ENCODE measurements at places on chromosomes 12 and 14. TPM values are rescaled to one million over a fixed set of nuclear protein-coding genes. Genes with fewer than 3 reads are reported as not detected.

GRCh38 chr12:94817695-94818075 is 167.3 kb upstream of the TMCC3 start:
- H3K36me3 ChIP-seq = no peaks in the 10 kb centered on the region
- H3K27me3 ChIP-seq = no peaks in the 10 kb centered on the region
- no peak overlapping the region for H3K4me3 ChIP-seq
- no peak overlapping the region for H3K27ac ChIP-seq
- DNase-seq = no peak
- H3K4me1 ChIP-seq = no peaks in the 10 kb centered on the region

GRCh38 chr14:51419685-51420084 is 179.6 kb downstream of the TMX1 start:
- no peaks in the 10 kb centered on the region for H3K27me3 ChIP-seq
- H3K27ac ChIP-seq = no peak overlapping the region

GRCh38 chr12:30585877-30586276 is 109.8 kb downstream of the IPO8 start:
- no peaks in the 10 kb centered on the region for H3K27me3 ChIP-seq
- H3K4me3 ChIP-seq = no peak overlapping the region
- no peak overlapping the region for H3K27ac ChIP-seq

GRCh38 chr14:99689266-99690236 is 5.5 kb downstream of the CYP46A1 start:
- H3K4me3 ChIP-seq = no peak overlapping the region
- H3K27ac ChIP-seq = no peak overlapping the region
- no peaks in the 10 kb centered on the region for H3K36me3 ChIP-seq
- no peaks in the 10 kb centered on the region for H3K4me1 ChIP-seq
- DNase-seq = no peak

GRCh38 chr14:51253880-51254279 is 13.8 kb downstream of the TMX1 start:
- H3K27me3 ChIP-seq = no peaks in the 10 kb centered on the region
- peaks cover 62% of the 10 kb centered on the region for H3K36me3 ChIP-seq
- H3K4me1 ChIP-seq = peaks cover 5% of the 10 kb centered on the region
- H3K4me3 ChIP-seq = no peak overlapping the region
- H3K27ac ChIP-seq = no peak overlapping the region

FAM177A1 gene
- total RNA-seq = 73.9 TPM

DNA sequence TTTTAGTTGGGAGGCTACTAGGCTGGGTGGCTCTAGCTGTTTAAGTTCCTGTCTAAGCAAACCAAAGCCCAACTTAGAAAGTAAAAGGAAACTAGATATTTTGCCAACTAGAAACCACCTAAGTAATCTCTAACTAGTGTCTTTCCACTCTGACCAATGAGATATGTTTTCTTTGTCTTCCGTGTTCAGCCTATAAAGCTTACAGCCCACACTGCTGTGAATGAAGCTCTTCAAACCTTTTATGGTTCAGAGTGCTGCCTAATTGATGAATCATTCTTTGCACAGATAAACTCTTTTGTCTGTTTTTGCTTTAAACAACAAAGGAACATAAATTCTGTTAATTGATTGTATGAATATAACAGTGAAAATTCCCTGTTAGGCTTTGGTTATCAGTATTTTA is 66.1 kb downstream of the FUT8 start:
- H3K4me3 ChIP-seq = no peak overlapping the region
- H3K27me3 ChIP-seq = no peaks in the 10 kb centered on the region
- peak overlapping the region; percentile 18 for H3K27ac ChIP-seq
- peak; percentile 6 for DNase-seq
- H3K4me1 ChIP-seq = no peaks in the 10 kb centered on the region

DNA sequence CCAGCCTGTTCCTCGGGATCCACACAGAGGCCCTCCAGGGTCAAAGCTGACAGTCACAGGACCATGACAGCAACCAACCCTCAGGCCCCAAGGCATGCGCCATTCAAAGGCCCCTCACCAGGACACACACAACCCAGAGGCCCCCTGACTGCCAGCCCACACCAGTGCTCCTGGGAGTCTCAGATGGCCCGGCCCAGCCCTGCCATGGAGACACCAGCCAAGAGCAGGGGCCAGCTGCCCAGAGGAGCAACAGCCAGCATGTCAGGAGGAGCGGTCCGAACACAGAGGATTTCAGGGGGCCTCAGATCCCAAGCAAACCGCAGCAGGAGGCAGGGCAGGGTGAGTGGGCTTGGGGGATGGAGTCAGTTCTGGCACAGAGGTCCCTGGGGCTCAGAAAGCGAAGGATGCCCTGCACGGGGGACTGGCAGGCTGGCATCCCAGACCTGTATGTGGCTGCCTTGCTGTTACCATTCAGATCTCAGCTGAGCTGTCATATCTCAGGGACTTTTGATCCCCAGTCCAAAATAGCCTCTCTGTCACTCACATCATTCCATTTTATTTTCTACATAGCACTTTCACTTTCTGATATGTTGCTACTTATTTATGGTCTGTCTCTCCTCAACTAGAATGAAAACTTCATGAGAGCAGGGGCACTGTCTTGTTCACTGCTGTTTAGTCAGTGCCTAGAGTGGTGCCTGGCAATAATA is 4.8 kb downstream of the TMEM229B start:
- no peak for DNase-seq
- H3K27ac ChIP-seq = no peak overlapping the region
- no peaks in the 10 kb centered on the region for H3K27me3 ChIP-seq
- no peaks in the 10 kb centered on the region for H3K4me1 ChIP-seq

- peaks cover 11% of the 10 kb centered on the region for H3K4me1 ChIP-seq
- no peak for DNase-seq
- peaks cover 36% of the 10 kb centered on the region for H3K36me3 ChIP-seq
- no peak overlapping the region for H3K27ac ChIP-seq
- no peak overlapping the region for H3K4me3 ChIP-seq
These were observed 123.2 kb downstream of the FGD4 start for GRCh38 chr12:32522331-32523221.

MYF5 gene
- total RNA-seq = not detected

DNA sequence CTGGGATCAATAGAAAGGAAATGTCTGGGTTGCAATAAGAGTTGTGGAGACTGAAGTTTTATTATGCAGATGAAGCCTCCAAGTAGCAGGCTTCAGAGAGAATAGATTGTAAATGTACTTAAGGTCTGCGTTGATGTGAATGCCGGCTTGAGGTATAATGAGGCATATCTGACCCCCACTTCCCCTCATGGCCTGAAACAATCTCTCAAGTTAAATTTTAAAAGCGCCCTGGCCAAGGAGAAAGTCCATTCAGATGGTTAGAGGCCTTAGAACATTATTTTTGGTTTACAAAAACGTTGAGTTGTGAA is 28.3 kb upstream of the HIGD1C start:
- DNase-seq = no peak
- H3K4me1 ChIP-seq = peaks cover 33% of the 10 kb centered on the region
- H3K36me3 ChIP-seq = peaks cover 6% of the 10 kb centered on the region
- peak overlapping the region; percentile 96 for H3K4me3 ChIP-seq

GRCh38 chr12:110846615-110847566 is at the start of gene CCDC63:
TSS of gene CCDC63 (plus strand) at chr12:110846987. CDS start at chr12:110852955, 5,968 bp downstream.
- H3K4me1 ChIP-seq = peaks cover 13% of the 10 kb centered on the region
- H3K27ac ChIP-seq = no peak within 1 kb of the TSS
- peaks cover 28% of the 10 kb centered on the region for H3K27me3 ChIP-seq
- no peaks in the 10 kb centered on the region for H3K36me3 ChIP-seq

DNA sequence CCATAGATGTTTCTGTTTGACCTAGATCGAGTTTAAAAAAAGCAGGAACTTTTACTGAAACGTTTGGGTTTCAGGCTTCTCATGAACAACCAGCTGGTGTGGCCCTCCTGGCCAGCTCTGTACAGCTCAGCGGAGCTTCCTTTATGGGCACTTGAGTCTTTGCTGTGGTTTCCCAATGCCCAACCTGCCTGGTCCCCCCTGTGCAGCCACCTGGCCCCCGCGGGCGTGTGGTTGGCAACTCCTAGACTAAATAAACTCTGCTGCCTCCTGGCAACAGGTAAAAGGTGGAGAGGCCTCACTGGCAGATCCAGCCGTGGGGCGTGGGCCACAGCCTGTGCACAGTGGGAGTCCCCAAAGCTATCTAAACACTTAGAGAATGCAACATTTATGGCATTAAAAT is 38.7 kb downstream of the ADGRD1 start:
- no peaks in the 10 kb centered on the region for H3K4me1 ChIP-seq
- no peak for DNase-seq
- no peak overlapping the region for H3K4me3 ChIP-seq
- H3K36me3 ChIP-seq = no peaks in the 10 kb centered on the region
- no peak overlapping the region for H3K27ac ChIP-seq

DNA sequence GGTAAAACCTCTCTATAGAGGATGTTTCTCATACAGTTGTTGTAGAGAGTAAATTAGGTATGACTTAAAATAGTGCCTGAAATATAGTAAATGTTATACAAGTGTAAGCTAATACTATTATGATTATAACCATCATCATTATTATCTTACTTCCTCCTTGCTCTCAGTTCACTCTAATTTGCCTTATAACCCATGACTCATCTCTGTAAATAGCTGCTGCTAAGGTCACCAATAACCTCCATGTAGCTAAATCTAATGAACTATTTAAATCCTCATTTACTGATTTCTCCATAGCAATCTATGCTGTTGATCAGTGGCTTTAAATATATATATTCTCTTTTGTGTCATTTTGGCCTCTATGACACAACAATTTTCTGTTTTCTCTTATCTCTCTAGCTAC is 109.6 kb downstream of the RMST start:
- no peak overlapping the region for H3K27ac ChIP-seq
- no peaks in the 10 kb centered on the region for H3K27me3 ChIP-seq
- H3K4me3 ChIP-seq = no peak overlapping the region
- no peak for DNase-seq
- H3K4me1 ChIP-seq = peaks cover 36% of the 10 kb centered on the region

DNA sequence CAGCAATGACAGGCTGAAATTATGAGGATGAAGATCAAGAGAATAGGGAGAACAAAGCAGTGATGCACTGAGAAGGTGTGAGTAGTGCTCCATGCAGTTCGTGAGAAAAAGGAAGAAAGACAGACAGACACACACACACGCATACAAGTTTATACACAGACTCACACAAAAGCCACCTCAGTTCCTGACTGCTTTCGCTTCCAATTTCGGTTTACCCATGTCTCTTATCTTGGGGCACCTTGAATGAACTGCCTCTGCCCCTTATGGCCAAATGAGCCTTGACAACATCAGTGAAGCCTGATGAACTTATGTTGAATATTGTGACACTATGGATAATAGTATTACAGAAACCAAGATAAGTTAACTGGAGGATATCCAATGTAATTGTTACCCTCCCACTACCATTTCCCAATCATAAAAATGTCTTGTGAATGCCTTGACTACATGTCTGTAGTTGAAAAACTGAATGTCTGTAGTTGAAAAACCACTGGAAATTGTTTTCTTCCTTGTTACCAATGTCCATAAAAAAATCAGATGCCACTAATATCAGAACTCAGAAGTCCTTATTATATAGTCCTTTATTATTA is 380.4 kb upstream of the DDHD1 start:
- DNase-seq = no peak
- H3K36me3 ChIP-seq = no peaks in the 10 kb centered on the region
- H3K27ac ChIP-seq = no peak overlapping the region
- H3K27me3 ChIP-seq = no peaks in the 10 kb centered on the region
- H3K4me3 ChIP-seq = no peak overlapping the region
- H3K4me1 ChIP-seq = peaks cover 7% of the 10 kb centered on the region

VEZT gene
- total RNA-seq = 88.1 TPM

GRCh38 chr14:96978525-96979272 is 181.5 kb downstream of the VRK1 start:
- H3K4me1 ChIP-seq = no peaks in the 10 kb centered on the region
- H3K4me3 ChIP-seq = no peak overlapping the region
- no peaks in the 10 kb centered on the region for H3K27me3 ChIP-seq

GRCh38 chr12:38890102-38890855 is 15.1 kb downstream of the CPNE8 start:
- H3K27ac ChIP-seq = no peak overlapping the region
- no peaks in the 10 kb centered on the region for H3K27me3 ChIP-seq
- no peak overlapping the region for H3K4me3 ChIP-seq
- DNase-seq = no peak
- H3K36me3 ChIP-seq = no peaks in the 10 kb centered on the region
- H3K4me1 ChIP-seq = peaks cover 27% of the 10 kb centered on the region

DNA sequence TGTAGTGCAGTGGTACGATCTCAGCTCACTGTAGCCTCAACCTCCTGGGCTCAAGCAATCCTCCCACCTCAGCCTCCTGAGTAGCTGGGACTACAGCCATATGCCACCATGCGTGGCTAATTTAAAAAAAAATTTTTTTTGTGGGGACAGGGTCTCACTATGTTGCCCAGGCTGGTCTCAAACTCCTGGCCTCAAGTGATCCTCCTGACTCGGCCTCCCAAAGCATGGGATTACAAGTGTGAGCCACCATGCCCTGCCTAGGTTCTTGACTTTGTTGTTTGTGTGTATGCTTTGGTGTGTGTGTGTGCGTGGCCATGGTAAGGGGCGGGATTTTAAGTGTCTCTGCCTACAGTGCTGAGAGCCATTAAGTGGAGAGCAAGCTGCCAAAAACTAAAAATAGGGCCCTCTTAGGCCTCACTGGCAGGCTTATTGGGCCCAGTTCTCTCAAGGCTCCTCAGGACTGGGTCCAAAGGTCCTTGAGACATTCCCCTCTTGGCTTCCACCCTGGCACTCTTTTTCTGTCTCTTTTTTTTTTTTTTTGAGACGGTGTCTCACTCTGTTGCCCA is 5.1 kb downstream of the COX14 start:
- no peak overlapping the region for H3K4me3 ChIP-seq
- H3K27me3 ChIP-seq = no peaks in the 10 kb centered on the region
- no peak overlapping the region for H3K27ac ChIP-seq
- no peak for DNase-seq
- H3K4me1 ChIP-seq = peaks cover 6% of the 10 kb centered on the region
- H3K36me3 ChIP-seq = peaks cover 50% of the 10 kb centered on the region

- H3K27me3 ChIP-seq = no peaks in the 10 kb centered on the region
- no peak overlapping the region for H3K4me3 ChIP-seq
- peak; percentile 23 for DNase-seq
- peaks cover 5% of the 10 kb centered on the region for H3K36me3 ChIP-seq
- no peaks in the 10 kb centered on the region for H3K4me1 ChIP-seq
These were observed 116.6 kb downstream of the ETV6 start for GRCh38 chr12:11765817-11766794.

DNA sequence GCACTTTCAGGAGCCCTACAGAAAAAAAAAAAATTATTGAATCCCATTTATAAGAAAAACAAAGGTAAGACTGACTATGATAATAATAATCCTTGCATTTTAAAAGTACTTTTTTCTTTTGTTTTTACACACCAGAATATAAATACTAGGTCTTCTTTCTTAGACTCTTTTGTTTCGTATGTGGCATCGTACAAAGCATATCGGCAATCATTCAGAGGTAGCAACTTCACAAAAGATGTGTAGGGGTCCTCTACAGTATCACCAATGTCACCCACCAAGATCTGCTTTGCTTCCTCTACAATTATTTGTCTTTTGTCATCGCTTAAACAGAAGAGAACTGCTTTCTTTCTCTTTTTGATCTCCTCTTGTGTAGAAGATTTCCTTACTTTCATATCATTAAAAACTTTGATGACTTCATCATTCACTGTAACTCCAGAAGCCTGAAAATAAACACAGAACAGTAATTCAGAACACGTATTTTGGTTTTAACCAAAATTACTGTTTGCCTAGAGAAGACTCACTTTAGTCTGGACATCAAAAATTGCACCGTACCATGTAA is 1.2 kb downstream of the CFL2 start:
- no peaks in the 10 kb centered on the region for H3K27me3 ChIP-seq
- H3K27ac ChIP-seq = peak overlapping the region; percentile 95
- no peak for DNase-seq
- H3K4me3 ChIP-seq = peak overlapping the region; percentile 86

- H3K36me3 ChIP-seq = no peaks in the 10 kb centered on the region
- no peaks in the 10 kb centered on the region for H3K27me3 ChIP-seq
- no peak overlapping the region for H3K27ac ChIP-seq
- H3K4me1 ChIP-seq = peaks cover 27% of the 10 kb centered on the region
- DNase-seq = no peak
- no peak overlapping the region for H3K4me3 ChIP-seq
These were observed 117.3 kb downstream of the LLPH start for GRCh38 chr12:66013224-66013623.

KCNA5 gene
- total RNA-seq = not detected
